Pancreas (tissue), 10 donors: ENCODE measurements at places on chromosomes 16 and 17. TPM values are rescaled to one million over a fixed set of nuclear protein-coding genes. Genes with fewer than 3 reads are reported as not detected.

The HEATR3 gene
- 6.5 TPM for polyA plus RNA-seq

The RASL10B gene
- 6.3 TPM for polyA plus RNA-seq

The GFAP gene
- polyA plus RNA-seq, result 1.1 TPM

The GRAP gene
- polyA plus RNA-seq, result 2.3 TPM

The NPIPA7 gene
- 47.1 TPM for polyA plus RNA-seq

The PROCA1 gene
- polyA plus RNA-seq, result 3.1 TPM

The EPOP gene
- 0.49 TPM for polyA plus RNA-seq

The KRT36 gene
- polyA plus RNA-seq, result not detected

The CMIP gene
- polyA plus RNA-seq, result 9.7 TPM
